ENCODE measurements at places on chromosomes 1 and 21.

GRCh38 chr1:183101841-183102276 is 78.6 kb downstream of the LAMC1 start:
- DNase-seq, result no peak

GRCh38 chr1:36803868-36804570 is 230.3 kb downstream of the GRIK3 start:
- no peak for DNase-seq

DNA sequence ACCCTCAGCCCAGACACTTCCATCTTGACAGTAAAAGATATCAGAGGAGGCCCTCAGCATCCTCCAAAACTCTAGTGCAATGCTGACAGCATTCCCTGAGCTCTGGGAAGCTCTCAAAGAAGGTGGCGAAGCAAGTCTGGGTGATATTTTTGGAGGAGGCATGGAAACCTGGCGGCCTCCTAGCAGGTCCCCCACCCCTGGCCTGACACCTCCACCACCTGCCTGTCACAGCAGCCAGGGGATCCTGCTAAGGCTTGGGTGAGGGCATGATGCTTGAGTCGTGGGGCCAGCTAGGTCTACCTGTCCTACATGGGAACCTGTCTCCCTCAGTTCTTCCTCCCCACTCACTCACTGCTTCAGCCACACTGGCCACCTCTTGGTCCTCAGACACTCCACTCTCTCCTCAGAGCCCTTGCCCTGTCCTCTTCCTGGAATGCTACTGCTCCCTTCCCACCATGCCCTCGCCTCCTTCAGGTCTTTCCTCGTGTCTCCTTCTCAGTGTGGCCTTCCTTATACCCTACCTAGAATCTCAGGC is 8.5 kb downstream of the DHRS3 start:
- no peak for DNase-seq

- DNase-seq, result peak; percentile 14
These were observed 772 bp downstream of the UCK2 start for GRCh38 chr1:165828103-165828668.

DNA sequence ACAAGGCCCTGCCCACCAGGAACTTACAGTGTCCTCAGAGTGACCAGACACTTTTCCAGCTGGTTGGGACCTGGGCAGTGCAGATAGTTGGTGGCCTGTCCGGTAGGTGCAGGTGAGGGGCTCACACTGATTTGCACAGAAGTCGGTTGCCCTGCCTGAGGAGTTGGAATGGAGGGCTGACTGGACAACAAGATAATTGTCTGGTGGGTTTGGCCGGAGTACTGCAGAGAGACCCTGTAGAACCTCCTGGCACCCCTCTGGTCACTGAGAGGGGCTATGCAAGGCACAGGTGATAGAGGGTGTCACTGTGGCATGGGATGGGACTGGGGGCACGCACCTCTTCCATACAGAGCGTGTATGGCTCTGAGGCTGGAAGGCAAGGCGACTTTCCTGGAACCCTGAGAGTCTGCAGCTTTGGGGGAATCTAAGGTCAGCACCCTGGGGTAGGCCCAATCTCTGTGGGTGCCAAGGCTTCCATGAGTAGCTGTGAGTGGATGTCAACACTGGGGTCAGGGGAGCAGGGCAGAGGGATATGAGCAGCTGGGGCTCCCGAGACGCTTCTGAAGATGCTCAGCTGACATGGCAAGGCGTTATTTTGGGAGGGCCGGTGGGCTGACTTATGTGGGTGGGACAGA is 7.6 kb upstream of the PLA2G2D start:
- no peak for DNase-seq

All from stimulated activated CD8-positive, alpha-beta memory T cell treated with anti-CD3 and anti-CD28 coated beads, Interleukin-7, amount 100 ng/mL, for 24 hours (primary cell).